ENCODE measurements at places on chromosomes 2 and 18. TPM values are rescaled to one million over a fixed set of nuclear protein-coding genes. Genes with fewer than 3 reads are reported as not detected.

GRCh38 chr2:137969418-137969765 is 5.1 kb downstream of the HNMT start:
- DNase-seq, result no peak

- no peak for DNase-seq
These were observed 142.7 kb downstream of the PRKCE start for GRCh38 chr2:45794134-45794617.

Gene CYBRD1
- 230 TPM for total RNA-seq

- no peak for DNase-seq
These were observed 164.4 kb downstream of the SCG2 start for GRCh38 chr2:223437788-223438187.

- DNase-seq, result peak; percentile 71
These were observed 108.7 kb upstream of the KCTD1 start for GRCh38 chr18:26656944-26657536.

Gene LYG2
- total RNA-seq, result not detected

DNA sequence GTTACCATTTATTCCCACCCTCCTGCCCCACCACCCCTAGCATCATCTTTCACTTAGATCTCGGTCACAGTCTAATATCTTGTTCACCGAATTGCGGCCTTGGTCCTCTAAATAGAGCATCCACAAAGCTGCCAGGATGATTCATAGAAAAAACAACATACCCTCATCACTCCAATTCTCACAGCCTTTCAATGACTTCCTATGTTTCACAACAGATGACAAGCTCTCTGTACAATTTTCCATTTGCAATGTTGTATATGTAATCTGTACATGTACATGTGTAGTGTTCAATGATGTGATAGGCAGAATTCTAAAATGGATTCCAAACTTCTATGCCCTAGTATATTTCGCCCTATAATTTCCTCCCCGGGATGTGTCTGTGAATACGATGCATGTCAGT is 675.6 kb upstream of the CELF4 start:
- no peak for DNase-seq

GRCh38 chr2:184137955-184138354 is 460.4 kb upstream of the ZNF804A start:
- no peak for DNase-seq

- no peak for DNase-seq
These were observed 18.7 kb upstream of the NCKAP5 start for GRCh38 chr2:133586978-133587377.

- no peak for DNase-seq
These were observed 105.0 kb upstream of the CCDC150 start for GRCh38 chr2:196534495-196534894.

DNA sequence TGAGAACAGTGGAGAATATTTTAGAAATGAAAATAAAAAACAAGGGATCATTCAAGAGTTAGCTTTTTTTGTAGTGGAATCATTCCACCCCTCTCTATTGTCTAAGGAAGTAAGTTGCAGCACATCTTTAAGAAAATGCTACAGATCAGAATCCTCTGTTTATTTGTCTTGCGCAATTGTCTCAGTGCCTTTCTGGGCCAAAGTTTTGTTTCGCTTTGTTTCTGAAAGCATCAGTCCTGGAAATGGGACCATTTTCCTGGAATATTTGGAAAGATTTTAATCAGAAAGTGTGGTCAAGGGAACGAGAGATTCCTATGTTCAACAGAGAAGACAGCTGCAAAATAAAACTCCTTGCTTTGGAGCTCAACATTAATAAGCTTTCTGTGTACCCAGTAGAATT is 74.0 kb downstream of the NRXN1 start:
- no peak for DNase-seq

- no peak for DNase-seq
These were observed 51.2 kb downstream of the SLC14A2 start for GRCh38 chr18:45666520-45666919.

DNA sequence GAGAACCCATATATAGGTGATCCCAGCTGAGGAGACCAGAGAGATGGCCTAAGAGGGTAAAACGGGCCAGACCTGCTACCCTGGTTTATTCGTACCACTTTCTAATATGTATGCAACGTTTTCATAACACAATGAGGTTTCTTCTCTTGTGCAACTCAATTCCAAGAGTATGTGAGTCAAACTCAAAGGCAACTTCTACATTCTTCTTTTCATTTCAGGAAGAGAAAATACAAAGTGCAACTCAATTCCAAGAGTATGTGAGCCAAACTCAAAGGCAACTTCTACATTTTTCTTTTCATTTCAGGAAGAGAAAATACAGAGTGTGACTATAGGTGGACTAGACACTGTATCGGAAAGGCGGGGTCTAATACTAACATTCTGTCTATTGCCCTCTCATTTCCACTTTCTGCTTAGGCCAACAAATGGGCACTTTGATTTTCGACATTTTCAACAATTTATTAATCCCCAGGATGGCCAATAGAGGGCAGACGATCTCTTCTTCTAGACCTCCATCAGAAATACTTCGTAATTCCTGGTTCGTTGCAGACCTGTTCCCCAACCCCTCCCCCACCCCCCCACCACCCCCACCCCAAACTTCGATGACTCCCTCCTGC is 3.7 kb upstream of the CRIM1 start:
- no peak for DNase-seq

- no peak for DNase-seq
These were observed 79.3 kb upstream of the GLI2 start for GRCh38 chr2:120656273-120656950.

Gene ZC3H8
- total RNA-seq, result 1.8 TPM

DNA sequence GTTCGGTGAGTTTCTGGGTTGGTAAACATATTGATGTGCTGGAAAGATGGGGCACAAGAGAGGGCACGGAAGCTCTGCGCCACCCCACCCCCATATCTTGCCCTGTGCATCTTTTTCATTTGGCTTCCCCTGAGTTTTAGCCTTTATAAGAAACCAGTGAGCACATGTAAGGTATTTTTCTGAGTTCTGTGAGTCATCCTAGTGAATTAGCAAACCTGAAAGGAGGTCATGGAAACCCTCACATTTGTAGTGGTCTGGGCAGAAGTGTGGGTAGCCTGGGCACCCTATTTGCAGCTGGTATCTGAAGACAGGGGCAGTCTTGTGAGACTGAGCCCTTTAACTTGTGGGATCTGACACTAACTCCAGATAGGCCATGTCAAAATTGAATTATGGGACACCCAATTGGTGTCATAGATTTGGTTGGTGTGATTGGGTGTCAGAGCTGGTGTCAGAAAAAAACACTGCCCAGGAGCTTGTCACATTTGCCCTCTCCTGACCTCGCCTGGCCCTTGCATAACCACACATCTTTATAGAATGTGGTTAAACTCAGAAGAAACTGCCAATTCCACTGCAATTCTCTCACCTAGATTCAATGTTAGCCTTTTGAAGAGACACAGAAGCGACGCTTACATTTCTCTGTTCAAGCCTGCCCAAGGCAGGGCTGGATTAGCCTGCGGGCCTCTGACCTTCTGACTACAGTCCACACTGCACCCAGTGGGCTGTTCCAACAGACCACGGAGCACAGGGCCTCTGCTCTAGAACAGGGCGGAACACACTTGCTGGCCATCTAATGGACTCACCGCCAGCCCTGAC is 12.0 kb upstream of the GALM start:
- DNase-seq, result no peak

GRCh38 chr18:58452454-58453166 is 176.3 kb downstream of the ALPK2 start:
- no peak for DNase-seq

DNA sequence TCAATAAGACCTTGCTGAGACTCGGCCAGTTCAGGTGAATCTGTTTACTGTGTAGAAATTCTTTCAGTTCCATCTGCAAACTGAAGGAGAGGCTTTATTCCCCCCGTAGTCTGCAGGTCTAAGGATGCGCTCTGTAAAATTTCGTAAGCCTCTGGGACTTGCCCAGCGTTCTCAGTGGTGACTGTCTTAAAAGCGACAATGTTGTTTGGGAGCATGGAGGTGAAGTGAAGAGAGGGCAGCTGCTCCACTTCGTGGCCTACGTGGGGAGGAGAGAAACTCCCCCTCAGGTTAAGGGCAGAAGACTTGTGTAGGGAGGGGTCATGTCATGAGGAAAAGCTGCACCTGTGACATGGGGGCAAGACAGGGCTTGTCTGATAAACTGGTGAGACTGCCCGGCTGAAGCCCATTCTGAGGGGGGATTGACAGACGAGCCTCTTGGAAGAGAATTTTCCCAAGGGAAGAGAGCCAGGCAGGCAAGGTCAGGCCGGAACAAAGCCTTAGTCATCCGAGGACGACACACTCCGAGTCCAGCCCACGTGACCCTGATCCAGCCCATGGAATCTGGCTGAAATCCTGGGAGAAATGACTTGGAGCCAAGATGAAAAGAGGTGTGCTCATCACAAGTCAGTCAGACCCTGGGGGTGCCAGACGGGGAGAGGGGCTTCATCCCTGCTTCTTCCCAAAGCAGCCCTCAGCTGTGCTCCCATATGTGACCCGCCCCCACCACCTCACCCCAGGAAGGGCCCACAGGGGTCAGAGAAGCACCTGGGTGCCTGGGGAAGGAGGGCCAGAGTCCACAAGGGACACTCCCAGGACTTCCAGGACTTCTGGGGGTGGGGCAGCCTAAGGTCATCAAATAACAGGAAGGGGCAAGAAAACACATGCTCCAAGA is 88.5 kb upstream of the SH3BP4 start:
- DNase-seq, result peak; percentile 18

DNA sequence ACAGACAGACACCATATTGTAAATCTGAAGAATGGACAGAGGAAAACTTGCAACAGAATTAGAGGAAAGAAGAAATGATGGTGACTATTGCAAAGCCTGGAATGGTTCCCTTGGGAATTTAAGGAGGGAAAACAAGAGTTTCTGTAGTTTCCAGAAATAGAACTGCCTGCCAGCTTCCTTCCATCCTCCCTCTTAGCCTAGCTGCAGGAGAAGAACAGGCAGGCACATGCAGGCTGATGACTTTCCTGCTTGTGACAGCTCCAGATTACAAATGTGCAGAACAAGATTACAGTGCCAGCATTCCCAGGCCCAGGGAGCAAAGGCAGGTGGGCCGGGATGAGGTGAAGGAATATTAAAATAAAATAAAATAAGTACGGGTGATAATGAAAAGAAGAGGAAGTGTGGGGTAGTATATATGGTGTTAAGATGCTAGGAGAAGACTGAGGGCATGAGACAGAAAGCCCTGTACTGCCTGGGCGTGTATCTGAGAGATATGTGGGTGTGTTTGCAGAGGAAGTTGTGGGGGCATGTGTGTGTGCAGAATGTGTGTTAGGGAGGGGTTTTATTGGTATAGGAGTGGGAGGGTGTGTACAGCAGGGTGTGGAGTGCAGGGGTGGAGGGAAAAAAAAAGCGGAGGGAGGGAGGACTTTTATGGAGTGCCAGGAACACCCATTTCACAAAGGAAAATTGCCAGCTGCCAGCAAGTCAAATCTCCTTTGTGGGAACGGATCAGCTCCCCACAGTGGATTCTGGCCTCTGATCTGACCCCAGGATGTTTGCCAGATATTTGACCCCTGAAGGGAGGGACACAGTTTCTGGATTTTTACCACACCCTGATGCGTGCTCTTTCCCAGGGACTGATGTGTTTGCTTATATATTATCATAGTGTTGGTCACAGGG is 43.9 kb upstream of the NEMP2 start:
- peak; percentile 21 for DNase-seq

DNA sequence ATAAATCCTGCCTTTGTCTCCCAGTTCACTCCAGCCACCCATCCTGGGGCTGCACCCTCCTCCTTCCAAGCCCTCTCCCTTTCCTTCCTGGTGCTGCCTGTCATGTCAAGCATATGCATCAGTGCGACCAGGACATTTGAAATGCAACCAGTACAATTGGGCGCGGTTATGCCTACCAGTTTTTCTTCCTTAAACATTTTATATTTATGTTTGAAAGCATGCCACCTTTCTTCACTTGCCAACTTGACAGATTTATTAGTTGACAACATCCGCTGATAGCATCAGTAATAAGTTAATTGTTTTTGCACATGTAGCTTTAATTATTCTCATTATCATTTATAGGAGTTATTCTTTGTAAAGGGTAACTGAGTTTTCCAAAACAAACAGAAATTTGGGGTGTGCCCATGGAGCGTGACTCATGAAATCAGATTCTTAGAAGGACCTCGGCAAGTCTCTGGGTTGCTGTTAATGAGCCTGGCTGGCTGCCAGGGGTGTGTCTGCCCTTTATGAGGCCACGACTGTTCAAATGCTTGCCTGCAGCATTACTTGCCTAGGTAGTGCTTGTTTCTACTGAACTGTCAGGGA is 32.8 kb upstream of the IL1B start:
- peak; percentile 42 for DNase-seq

Gene EFHD1
- total RNA-seq, result 50.3 TPM

- DNase-seq, result no peak
These were observed 225.8 kb downstream of the PTGR3 start for GRCh38 chr18:74982946-74983635.

DNA sequence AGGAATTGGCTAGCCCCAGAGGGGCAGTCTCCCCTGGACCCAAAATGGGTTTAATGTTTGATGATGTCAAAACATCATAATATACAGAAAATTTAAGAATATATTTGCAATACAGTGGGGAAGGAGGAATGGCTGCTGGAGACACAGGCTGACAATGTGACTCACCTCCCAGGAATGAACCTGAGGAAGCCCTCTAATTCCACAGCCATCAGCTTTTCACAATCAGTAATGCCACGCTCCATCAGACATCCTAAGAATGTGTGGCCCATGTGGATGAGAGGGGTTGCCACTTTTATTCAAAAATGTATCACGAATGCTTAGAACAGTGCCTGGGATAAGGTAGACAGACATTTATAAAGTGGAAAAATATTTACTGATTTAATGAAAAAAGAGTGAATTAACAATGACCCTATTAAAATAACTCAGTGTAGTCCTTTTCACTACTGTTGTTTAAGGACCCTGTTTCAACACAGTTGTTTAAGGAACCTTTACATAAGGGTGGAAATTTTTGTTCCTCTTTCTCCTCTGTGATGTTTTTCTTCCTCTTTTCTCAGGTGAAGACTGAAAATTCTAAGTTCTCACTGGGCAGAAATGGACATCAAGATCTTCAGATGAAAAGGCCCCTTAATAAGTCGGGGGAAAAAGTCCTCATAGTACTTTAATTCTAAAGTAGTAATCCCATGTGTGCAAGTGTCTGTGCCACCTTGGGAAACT is 17.5 kb upstream of the TMEM163 start:
- no peak for DNase-seq

DNA sequence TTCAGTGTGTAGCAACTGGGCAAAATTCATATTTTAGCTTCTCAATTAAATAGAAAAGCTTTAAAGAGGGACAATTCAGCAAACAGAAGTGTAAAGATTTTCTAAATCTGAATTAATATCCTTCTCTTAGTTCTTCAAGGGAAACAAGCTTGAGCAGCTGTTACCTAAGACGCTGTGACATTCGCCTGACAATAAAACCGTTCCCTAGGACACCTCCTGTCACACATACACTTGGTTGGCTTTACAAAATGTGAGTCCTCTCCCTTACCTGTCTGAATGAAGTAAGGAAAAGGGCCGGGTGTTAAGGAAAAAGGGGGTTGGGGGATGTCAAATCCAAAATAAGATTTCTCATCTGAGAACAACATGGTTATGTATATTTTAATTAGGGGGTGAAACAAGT is 2.1 kb downstream of the SERTAD2 start:
- DNase-seq, result no peak

DNA sequence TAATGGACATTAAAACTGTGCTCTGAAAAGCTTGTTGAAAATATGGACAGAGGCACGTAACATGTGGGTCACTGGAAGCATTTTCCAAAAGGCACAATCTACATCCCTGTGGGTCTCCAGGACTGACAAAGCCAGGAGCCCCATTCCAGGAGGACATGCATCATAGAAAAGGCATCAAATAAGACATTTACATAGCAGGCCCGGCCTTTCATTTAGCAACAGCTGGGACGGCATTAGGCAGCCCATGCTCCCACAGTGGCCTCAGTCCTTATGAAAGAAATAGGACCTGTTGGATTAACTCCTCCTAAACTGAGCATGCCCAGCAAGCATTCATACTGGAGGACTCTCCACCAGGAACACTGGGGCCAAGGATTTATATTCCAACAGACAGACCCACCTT is 72.2 kb downstream of the TWIST2 start:
- peak; percentile 10 for DNase-seq

All from uterus (tissue), 4 donors.